ENCODE measurements at places on chromosomes 6 and 20. TPM values are rescaled to one million over a fixed set of nuclear protein-coding genes. Genes with fewer than 3 reads are reported as not detected.

- ATAC-seq = no peak
These were observed 63.3 kb downstream of the DLL1 start for GRCh38 chr6:170227521-170227983.

KIF6 gene
- 0.47 TPM for total RNA-seq

DNA sequence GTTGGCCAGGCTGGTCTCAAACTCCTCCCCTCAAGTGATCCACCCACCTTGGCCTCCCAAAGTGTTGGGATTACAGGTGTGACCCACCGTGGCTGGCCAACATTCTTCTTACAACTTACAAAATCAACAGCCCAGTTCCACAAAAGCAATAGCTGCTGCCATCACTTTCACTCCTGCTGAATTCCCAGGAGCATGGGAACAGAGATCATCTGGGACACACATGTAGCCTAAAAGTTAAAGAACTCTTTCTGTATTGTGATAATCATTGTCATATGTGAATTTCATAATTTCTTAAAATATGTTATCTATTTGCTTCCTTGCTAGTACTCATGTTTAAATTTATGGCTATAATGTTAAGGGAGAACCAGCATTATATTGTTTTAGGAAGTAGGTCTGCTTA is 51.7 kb downstream of the NCOA6 start:
- no peak for ATAC-seq

DIDO1 gene
- total RNA-seq = 75.8 TPM

DNA sequence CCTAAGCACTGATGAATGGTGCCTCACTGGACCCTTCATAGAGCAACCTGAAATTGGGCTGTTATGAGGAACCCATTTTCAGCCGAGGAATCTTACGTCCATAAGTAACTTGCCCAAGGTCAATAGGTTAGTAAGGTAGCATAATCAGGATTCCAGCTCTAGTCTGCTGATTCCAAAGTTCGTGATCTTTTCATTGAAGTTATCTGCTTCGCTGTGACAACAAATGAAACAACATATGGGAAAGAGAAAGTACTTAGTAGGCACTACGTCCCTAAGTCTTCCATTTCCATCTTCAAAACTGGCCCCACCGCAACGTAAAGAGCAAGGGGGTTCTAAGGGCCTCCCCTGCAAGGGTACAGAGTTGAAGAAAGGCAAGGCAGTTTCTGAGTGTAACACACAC is 49.5 kb downstream of the MYLIP start:
- no peak for ATAC-seq

- no peak for ATAC-seq
These were observed 6.3 kb upstream of the MROH8 start for GRCh38 chr20:37185686-37186085.

Measured in gastroesophageal sphincter (tissue), 4 donors.